ENCODE measurements at places on chromosomes 5 and 9. TPM values are rescaled to one million over a fixed set of nuclear protein-coding genes. Genes with fewer than 3 reads are reported as not detected.

DNA sequence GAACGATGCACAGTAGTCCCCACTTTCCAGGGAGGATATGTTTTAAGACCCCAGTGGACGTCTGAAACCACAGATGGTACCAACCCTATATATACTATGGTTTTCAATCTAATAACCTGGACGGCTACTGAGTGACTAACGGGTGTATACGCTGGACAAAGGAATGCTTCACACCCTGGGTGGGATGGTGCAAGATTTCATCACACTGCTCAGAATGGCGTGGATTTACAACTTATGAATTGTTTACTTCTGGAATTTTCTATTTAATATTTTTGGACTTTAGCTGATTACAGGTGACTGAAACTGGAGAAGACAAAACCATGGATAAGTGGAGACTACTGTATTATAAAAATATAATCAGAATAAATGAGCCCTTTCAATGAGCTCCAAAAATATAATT, 147.6 kb upstream of the TRIM32 start:
- H3K27me3 ChIP-seq: no peaks in the 10 kb centered on the region
- no peak overlapping the region for H3K27ac ChIP-seq
- H3K4me1 ChIP-seq: no peaks in the 10 kb centered on the region
- no peak overlapping the region for H3K4me3 ChIP-seq
- DNase-seq: no peak

- H3K36me3 ChIP-seq: no peaks in the 10 kb centered on the region
- no peak overlapping the region for H3K4me3 ChIP-seq
- DNase-seq: no peak
- H3K27ac ChIP-seq: no peak overlapping the region
These were observed 15.6 kb upstream of the IL12B start for GRCh38 chr5:159345861-159346260.

PCDHA1 gene
- not detected for total RNA-seq

GFPT2 gene
- 16.3 TPM for total RNA-seq

IL13 gene
- total RNA-seq: 0.50 TPM

PCDHGC3 gene
- 82.9 TPM for total RNA-seq

DNA sequence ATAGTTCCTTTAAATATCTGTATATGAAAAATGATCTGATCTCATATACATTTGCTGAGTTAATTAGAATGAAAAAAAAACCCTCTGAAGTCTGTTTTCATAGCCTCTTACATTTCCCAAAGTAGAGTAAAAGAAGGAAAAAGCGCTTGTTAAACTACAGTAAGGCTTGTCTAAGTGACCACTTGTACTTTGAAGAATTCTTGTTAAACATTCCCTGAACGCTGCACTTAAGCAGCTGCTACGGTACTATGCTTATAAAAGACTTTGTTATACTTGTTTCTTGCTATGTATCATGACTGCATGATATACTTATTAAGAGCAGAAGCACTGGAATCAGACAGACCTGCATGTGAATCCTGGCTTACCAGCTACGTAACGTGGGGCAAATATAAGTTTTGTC, 81.7 kb upstream of the MTAP start:
- DNase-seq: no peak
- no peaks in the 10 kb centered on the region for H3K36me3 ChIP-seq
- H3K4me3 ChIP-seq: no peak overlapping the region
- H3K4me1 ChIP-seq: no peaks in the 10 kb centered on the region
- H3K27me3 ChIP-seq: peaks cover 8% of the 10 kb centered on the region

DNA sequence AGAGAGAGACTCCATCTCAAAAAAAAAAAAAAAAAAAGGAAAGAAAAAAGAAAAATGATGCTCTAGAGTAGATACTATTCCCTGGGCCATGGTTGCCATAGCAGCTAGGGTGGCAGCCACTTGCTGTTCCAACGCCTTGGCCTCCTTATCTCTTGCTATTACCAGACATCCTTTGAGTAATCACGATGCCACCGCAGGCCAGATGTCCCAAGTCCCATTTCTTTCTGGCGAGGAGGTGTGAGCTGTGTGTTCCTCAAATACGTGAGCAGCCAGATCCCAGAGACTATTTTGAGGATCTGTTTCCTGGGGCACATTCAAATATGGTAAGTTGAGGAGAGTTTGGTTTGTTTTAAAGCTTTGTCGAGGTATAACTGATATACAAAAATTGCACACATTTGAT, 23.4 kb upstream of the GFPT2 start:
- no peaks in the 10 kb centered on the region for H3K36me3 ChIP-seq
- peaks cover 6% of the 10 kb centered on the region for H3K27me3 ChIP-seq
- no peak overlapping the region for H3K4me3 ChIP-seq

- H3K36me3 ChIP-seq: peaks cover 18% of the 10 kb centered on the region
- no peaks in the 10 kb centered on the region for H3K27me3 ChIP-seq
- H3K27ac ChIP-seq: no peak overlapping the region
These were observed 190.3 kb downstream of the GOLPH3 start for GRCh38 chr5:31983851-31984250.

GRCh38 chr9:108049026-108049607, 559.5 kb upstream of the KLF4 start:
- H3K4me1 ChIP-seq: peaks cover 30% of the 10 kb centered on the region
- no peak overlapping the region for H3K27ac ChIP-seq
- no peak overlapping the region for H3K4me3 ChIP-seq
- H3K27me3 ChIP-seq: peaks cover 1% of the 10 kb centered on the region

DNA sequence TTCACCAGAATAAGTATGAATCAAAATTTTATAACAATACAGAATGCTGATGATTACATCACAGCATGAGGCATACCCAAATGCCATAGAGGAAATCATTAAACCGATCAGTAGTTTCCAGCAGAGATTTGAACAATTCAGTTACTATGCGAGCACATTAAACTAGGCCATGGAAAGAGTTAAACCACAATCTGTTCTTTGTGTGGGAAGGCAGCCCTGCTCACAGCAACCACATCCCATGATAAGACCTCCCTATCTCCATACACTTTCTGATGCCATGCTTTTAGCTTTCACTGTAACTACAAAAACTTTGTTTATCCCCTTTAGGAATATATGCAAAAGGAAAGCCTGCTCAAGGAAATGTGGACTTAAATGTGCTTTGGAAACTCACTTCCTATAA, 4.5 kb downstream of the NFIB start:
- H3K36me3 ChIP-seq: peaks cover 22% of the 10 kb centered on the region
- no peaks in the 10 kb centered on the region for H3K27me3 ChIP-seq
- H3K27ac ChIP-seq: peak overlapping the region; percentile 18
- peak overlapping the region; percentile 63 for H3K4me3 ChIP-seq

- no peaks in the 10 kb centered on the region for H3K36me3 ChIP-seq
- H3K4me3 ChIP-seq: no peak overlapping the region
- H3K4me1 ChIP-seq: peaks cover 12% of the 10 kb centered on the region
- DNase-seq: no peak
- H3K27me3 ChIP-seq: peaks cover 6% of the 10 kb centered on the region
These were observed 7.9 kb upstream of the ESM1 start for GRCh38 chr5:54993318-54993717.

MYMK gene
- total RNA-seq: not detected
